ENCODE measurements at places on chromosomes 12 and 14.

GRCh38 chr12:125944446-125944845 lies 879.2 kb downstream of the AACS start:
- no peak for DNase-seq

- no peak for DNase-seq
These were observed 249.3 kb downstream of the FOXN3 start for GRCh38 chr14:89167705-89168104.

DNA sequence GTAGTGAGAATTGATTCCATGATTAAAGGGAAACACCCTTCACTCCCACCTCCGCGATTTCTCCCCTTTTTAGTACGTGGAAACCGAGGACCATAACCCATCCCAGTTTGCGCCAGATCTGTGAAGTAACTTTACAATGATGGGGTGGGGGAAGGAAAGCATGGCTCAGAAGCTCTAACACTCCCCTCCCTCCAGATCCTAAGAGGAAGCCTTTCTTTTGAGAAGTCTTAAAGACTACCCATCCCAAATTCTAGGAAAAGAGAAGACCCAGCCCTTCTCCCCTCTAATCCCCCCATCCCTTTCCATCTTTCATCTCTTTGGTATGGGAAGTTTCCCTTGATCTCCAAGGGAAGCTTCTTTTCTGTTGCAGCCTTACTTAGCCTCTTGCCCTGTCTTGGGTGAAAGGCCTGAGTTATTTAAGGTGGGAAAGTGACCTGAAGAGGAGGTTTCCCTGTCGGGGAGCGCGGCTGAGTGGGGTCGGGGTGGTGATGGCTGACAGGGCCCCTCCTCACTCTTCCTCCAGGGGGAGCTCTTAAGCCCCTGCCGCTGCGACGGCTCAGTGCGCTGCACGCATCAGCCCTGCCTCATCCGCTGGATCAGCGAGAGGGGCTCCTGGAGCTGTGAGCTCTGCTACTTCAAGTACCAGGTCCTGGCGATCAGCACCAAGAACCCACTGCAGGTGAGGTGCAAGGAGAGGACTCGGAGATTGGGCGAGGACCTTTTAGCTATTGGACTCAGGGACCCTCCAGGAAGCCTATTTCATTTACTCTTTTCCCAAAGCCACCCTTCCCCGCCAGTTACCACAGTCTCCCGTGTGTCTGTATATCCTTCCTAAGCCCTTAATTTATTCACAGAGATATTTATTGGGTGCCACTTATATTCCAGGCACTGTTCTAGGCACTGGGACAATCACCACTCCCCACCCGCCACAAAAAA lies 1.8 kb downstream of the MARCHF9 start:
- DNase-seq: no peak

DNA sequence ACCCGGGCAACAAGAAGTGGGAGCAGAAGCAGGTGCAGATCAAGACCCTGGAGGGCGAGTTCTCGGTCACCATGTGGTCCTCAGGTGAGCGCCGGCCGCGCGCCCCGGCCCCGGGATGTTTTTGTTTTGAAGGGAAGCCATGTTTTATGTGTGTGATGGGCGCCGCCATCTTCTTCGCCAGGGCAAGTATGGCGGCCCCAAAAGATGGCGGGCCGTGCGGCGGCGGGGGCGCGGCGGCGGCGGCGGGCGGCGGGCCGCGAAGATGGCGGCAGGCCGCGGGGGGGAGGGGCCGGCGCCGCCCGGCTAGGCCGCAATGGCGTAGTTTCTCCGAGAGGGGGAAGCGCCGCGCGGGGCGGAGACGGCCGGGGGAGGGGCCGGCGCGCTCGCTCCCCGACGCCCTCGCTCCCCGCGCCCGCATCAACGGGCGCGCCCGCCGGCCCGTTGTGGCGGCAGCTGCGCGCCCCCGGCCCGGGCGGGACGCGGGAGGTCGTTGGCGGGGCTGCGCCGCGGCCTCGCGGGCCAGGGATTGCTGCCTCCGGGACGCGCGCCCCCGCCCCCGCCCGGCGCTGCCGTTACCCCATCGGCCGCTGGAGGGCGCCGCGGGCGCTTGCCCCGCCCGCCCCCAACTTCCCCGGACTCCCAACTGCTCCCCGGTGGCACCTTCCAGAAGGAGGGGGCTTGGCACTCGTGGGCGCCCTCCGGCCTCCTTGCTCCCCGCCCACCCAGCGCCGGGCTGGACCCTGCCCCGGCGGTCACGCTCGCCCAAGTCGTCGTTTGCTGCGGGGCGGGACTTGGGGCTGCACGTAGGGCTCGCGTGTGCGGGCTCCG lies 1.1 kb downstream of the YY1 start:
- DNase-seq: peak; percentile 79

GRCh38 chr12:52058631-52059361 lies 7.6 kb downstream of the NR4A1 start:
- DNase-seq: no peak

GRCh38 chr12:44565163-44565562 lies 311.0 kb downstream of the NELL2 start:
- no peak for DNase-seq

- DNase-seq: no peak
These were observed 80.6 kb downstream of the DDX51 start for GRCh38 chr12:132063491-132063890.

- DNase-seq: no peak
These were observed 367 bp downstream of the GALNT16 start for GRCh38 chr14:69260190-69260860.

GRCh38 chr14:80933282-80933681 lies 8.3 kb downstream of the CEP128 start:
- DNase-seq: no peak

DNA sequence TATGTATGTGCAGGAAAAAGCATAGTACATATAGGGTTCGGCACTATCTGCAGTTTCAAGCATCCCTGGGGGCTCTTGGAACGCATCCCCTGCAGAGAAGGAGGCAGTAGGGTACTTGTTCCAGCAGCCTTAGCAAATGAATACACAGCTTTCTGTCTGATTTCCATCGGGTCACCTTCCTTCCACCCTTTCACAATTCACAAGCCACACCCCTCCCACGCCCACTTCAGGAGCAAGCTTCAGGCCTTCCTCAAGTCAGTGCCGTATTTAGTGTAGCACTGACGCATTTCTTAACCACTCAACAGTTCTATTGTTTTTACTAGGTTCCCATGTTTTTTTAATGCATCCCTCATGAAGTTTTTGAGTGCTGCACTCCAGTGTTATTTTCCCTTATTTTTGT lies 64.2 kb downstream of the CLMN start:
- no peak for DNase-seq

DNA sequence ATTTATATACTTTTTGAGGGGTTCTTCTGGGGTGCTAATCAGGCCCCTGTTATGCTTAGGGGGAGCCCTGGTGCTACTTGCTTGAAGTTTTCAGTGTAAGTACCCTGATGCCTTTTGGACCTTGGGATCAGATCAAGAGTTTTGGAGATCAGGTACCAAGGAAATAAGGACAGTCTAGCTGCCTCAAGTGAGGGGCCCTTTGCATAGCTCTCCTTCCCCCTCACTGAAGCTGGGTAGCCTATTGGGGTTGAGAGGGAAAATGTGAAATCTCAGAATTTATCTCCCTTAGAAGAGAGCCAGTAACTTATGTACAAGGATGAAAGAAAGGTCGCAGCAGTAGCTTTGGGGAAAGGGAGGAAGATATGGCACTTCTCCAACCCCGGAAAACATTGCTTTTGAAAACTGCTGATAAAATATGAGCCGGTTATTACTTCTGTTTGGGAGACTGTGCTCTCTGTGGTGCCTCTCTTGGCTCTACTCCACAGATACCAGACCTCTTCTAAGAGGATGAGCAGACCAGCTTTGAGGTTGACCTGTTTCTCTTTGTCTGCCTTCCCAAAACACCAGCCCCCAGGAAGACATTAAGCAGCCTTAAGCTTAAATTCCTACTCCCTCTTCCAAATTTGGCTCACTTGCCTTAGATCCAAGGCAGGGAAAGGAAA lies 8.8 kb upstream of the AMHR2 start:
- no peak for DNase-seq

DNA sequence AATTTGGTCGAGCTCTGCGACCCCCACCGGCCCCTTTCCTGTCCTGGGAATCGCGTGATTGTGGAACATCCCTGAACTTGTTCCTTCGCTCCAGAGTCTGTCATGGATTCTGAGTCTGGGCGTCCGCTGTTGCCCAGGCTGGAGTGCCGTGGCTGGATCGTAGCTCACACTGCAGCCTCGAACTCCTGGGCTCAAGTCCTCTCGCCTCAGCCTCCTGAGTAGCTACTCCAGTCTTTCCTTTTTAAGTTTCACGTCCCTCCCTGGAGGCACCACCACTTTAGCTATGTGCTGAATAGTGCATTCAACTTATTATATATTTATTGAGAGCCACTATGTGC lies 698 bp downstream of the ACOT6 start:
- no peak for DNase-seq
